T1000 (cell line): ENCODE measurements at places on chromosomes 16 and 17.
A peak's percentile ranks its signal among the peaks of the same experiment; 100 is the strongest.

- DNase-seq: no peak
These were observed 131.2 kb downstream of the C16orf95 start for GRCh38 chr16:87185983-87186382.

- no peak for DNase-seq
These were observed 24.1 kb downstream of the MYBBP1A start for GRCh38 chr17:4530799-4531730.

DNA sequence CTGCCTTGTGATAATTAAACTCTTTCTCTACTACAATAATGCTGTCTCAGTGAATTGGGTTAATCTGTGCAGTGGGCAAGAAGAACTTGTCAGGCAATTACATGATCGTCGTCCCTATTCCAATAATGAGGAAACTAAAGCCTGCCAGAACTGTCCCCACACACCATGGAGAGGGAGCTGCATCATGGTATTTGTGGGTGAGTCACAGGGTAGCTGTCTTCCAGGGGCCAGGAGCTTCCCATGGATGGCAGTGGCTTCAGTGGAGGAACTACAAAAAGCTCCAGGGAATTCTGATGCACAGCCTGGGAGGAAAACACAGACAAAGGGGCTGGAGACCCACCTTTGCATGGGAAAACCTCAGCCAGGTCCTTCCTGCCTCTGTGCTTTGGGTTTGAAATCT is 83.3 kb upstream of the C16orf82 start:
- no peak for DNase-seq

DNA sequence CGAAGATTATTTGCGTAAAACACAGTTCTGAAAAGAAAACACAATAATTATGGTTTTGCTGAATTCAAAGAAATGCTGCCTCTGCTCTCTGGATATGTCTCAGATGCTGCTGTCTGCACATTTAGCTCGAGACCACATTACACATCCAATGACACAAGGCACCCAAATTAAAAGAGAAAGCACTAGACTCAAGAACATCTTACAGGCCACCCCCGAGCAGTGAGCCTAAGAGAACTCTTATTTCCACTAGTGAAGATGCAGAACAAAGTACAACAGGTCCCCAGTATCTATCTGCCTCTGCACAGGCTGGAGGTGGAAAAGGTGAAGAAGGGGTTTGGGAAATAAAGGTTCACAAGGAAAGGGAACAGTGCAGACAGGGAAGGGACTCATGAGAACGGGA is 33.5 kb downstream of the GRB2 start:
- no peak for DNase-seq

DNA sequence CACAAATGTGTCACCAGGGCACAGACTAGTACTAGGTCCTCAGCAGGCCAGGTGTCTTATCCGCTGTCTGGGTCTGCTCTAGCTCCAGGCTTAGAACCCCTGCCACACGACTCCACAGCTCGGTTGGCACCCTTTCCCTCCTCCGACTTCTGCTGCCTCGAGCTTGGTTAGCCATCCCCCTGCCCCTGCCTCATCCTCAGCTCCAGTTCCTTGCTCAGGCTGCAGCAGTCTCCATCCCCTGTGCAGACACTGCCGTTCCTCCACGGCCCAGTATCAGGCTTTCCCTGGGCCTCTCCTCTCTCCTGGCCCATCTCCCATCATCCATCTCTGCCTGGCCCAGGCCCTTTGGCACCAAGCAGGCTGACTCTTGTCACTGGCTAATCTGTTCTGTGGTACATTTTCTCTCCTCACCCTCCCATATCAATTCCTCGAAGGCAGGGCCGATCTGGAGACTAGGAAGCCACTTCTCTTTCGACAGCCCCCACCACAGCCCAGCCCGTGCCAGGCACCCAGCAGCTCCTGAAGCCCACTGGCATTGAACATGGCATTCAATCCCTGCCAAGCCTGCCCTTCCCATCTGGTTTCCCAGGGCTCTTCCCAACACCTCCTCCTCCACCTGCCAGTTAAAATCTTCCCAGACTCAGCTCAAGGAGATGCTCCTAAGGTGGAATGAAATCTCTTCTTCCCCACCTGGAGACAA is 1.4 kb upstream of the GRN start:
- DNase-seq: no peak

DNA sequence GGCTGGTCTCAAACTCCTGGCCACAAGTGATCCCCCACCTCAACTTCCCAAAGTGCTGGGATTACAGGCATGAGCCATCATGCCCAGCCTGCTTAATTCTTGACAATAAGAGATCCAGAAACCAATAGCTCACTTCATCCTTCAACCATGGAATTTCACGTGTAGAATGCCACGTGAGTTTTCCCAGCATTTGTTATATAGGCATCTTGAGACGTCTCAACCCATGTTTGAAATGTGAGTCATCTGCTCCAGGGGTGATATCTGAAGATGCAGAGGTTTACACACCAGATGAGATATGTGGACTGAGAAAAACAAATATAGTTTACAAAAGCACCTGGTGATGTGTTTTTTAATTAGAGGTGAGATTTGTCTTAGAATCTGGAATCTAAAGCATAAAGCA is 7.1 kb downstream of the TEKT3 start:
- no peak for DNase-seq

- no peak for DNase-seq
These were observed 299.8 kb upstream of the PSMD7 start for GRCh38 chr16:73996624-73997339.

GRCh38 chr17:4576729-4577322 is 7.5 kb upstream of the SMTNL2 start:
- DNase-seq: no peak

DNA sequence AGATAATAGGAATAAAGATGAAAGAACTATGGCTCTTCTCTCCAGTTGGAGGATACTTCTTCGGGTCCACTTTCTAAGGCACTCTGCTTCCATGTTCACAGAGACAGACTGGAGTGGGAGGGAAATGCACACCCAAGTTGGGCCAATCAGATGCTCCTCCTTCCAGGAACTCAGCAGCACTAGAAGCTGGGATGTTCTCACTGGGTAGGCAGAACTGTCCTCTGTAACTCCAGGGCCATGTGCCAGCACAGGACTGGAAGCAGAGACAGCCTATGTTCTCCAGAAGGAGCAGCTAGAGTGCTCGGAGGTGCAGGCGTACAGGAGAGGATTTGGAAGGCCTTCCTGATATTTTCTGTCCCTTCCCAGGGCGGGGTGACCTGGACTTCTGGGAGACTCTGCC is 49.9 kb upstream of the SREBF1 start:
- no peak for DNase-seq

GRCh38 chr17:50152736-50153135 is 2.3 kb upstream of the PPP1R9B start:
- no peak for DNase-seq

DNA sequence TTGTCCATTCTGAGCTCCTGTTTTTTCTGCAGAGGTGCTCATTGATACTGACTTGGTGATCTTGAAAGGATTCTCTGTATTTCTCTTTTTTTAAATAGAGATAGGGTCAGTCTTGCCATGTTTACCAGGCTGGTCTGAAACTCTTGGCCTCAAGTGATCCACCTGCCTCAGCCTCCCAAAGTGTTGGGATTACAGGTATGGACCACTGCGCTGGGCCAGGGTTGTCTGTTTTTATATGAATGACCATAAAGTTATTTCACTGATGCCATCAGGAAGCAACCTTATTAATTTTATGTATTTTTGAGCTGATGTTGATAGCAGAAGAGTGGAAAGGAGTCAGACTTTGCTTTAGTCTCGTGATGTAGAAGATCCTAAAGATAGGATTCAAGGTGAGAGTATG is 35.7 kb upstream of the METTL9 start:
- DNase-seq: no peak

GRCh38 chr16:24896439-24896838 is 50.7 kb downstream of the SLC5A11 start:
- no peak for DNase-seq

GRCh38 chr17:5281814-5282641 is at the start of gene RABEP1:
RABEP1 (plus strand) TSS chr17:5282284; CDS start chr17:5282487, 203 bp downstream.
- peak; percentile 87 for DNase-seq

- no peak for DNase-seq
These were observed 21.9 kb upstream of the CDH5 start for GRCh38 chr16:66344533-66345145.

- DNase-seq: no peak
These were observed 489.0 kb downstream of the KCNJ2 start for GRCh38 chr17:70658317-70658716.

- DNase-seq: no peak
These were observed 122.0 kb downstream of the CLEC16A start for GRCh38 chr16:11066261-11066870.

- no peak for DNase-seq
These were observed 66.0 kb upstream of the CDH5 start for GRCh38 chr16:66300501-66300900.

DNA sequence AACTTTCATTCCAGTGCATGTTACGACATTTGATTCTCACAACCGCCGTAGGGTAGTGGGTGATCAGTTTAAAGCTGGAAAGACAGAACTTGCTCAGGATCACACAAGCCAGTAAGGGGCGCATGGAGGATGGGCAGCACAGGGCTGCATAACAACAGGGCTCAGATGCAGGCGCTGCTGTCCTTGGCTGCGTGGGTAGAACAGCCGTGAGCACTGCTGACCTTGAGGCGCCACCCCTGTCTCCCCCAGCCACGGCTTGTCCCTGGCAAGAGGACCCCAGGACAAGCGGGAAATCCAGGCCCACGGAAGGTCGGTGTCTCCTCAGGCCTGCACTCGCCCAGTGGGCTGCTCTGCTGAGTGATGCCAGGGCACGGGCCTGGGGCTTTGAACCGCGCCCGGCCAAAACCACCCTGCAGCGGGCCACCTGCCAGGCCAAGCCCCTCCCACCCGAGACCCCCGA is 84.7 kb downstream of the LMF1 start:
- no peak for DNase-seq

DNA sequence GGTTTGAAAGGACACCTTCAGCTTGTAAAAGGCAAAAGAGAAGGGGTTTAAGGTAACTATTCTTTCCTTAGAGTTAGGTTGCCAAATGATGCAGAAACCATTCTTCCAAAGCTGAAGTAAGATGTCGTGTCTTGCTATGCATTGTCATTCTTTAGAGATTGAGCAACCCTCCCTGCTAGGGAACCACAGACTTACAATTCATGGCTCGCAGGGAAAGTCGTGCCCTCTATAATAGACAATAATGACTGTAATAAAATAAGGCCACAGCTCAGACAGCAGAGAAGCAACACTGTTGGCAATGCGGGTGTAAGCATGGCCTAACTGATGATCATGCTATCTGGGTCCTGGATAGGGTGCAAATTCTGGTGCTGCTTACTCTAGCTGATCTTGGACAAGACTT is 129.6 kb upstream of the CDH13 start:
- DNase-seq: no peak

- no peak for DNase-seq
These were observed 1.1 kb downstream of the ARL4D start for GRCh38 chr17:43399839-43400328.

GRCh38 chr17:31531336-31531980 is 140.0 kb downstream of the RAB11FIP4 start:
- DNase-seq: no peak

DNA sequence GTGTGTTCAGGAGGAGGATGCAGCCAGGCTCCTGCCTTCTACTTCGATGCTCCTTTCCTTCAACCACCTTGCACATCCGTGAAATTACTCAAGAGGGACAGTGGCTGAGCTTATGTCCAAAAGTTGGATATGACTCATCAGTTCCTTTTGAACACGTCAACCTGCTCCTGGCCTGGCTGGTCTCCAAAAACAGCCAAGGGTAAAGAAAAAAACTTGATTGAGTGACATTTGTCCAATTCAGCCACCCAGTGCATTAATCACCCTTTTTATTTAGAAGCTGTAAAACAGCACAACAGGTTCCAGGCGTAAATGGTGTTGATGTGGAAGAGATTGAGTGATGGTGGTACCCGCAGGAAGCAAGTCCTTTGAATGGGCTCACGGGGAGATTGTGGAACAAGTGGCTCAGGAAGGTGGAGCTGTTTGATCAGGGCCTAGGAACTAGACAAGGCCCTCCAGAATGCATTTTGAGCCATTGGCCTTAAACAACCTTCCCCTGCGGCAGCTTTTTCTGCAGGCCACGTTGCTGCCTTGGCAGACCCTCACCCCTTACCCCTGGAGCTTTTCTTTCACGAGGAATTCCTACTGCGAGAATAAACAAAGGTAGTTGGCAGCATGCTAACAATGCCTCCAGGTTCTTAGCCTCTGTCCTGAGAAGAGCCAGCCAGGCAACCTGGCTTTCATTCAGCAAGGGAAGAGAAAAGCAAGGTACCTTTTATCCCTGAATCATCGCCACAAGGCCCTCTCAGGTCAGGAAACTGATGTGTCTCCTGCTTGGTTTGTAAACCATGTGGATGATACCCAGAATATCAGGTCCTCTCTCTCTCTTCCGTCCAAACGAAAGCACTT is 173.3 kb upstream of the CACNG5 start:
- peak; percentile 23 for DNase-seq
